ENCODE measurements at places on chromosomes 12 and 14.

DNA sequence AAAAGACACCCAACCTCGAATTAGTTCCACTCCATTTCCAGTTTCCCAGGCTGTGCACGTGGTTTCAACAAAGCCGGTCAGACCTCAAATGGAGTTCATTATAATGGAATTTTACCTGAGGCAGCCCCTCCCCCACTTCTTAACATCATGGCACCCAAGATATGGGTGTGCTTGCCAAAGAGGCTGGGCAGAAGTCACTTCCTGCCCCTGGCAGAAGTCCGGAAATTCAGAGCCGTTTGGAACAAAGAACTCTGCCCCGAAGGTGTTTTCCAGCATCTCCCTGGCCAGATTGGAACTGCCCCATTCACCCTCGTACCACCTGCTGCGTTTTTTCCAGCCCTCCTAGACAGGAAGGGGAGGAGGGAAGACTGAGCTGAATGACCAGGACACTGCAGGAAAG is 8.2 kb downstream of the VDR start:
- DNase-seq, result no peak

- DNase-seq, result no peak
Observed at GRCh38 chr14:90797919-90798318, 18.3 kb downstream of the TTC7B start.

DNA sequence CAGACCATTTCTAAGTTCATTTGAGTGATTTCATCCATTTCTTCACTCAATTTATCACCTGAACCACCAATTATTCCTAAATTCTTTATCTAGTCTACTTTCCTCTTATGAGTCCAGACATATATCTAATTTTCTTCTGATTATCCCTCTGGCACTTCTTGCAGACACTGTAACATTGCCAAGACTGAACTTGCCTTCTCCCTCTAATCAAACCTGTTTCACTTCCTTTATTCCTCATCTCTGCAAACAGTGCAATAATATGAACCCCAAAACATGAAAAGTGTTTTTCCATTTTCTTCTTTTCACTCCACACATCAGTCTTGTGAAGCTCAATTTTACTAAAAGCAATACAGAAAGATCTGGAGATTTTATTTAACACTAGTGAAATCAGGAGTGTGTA is 37.8 kb upstream of the PTPRQ start:
- DNase-seq, result no peak

GRCh38 chr12:105347499-105347898 is 17.0 kb downstream of the C12orf75 start:
- DNase-seq, result no peak

GRCh38 chr12:122158700-122159285 is 15.2 kb downstream of the IL31 start:
- no peak for DNase-seq

DNA sequence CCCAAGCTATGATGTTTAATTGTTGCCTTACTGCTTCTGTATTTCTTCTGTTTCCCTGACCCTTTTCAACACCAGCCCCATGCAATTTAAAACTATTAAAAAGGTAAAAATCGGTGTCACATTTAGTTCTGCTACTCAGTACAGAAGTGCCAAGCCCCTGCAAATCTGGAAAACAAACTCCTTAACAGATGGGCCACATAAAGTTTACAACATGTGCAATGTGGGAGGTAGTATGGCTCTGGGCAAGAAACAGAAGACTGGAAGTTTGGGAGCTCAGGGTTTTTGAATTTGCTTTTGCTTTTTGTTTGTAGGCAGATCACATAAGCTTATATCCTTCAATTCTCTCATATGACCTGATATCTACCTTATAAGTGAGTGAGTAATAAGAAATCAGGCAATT is 404.0 kb upstream of the ATP2B1 start:
- DNase-seq, result no peak

DNA sequence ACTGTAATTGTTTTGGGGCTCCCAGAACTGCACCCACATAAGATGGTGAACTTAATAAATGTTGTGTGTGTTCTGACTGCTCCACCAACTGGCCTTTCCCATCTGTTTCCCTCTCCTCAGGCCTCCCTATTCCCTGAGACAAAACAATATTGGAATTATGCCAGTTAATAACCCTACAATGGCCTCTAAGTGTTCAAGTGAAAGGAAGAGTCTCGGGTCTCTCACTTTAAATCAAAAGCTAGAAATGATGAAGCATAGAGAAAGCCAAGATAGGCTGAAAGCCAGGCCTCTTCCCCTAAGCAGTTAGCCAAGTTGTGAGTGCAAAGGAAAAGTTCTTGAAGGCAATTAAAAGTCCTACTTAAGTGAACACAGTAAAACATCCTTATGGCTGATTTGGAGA is 13.4 kb downstream of the ACOT6 start:
- no peak for DNase-seq

DNA sequence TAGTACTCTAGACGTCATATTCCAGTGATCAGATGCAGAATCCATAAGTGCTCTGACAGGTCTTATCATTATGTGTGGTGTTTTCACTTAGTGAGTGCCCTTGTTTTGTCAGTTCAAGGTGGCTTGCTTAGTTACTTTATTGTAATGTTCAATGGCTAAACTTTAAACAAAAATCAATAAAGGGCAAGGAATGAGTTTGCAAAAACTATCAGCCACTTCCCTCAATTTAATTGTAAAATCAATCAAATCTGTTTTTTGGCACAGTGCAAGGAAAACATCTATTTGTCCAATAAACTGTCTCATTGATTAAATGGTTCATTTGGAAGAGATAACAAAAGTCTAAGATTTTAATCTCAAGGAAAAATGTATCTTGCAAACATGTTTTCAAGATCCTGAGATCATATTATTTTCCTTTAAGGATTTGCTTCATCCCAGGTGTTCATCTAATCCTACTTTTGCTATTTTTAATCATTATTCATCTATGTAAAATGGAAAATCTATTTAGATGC is 59.6 kb upstream of the EEA1 start:
- no peak for DNase-seq

DNA sequence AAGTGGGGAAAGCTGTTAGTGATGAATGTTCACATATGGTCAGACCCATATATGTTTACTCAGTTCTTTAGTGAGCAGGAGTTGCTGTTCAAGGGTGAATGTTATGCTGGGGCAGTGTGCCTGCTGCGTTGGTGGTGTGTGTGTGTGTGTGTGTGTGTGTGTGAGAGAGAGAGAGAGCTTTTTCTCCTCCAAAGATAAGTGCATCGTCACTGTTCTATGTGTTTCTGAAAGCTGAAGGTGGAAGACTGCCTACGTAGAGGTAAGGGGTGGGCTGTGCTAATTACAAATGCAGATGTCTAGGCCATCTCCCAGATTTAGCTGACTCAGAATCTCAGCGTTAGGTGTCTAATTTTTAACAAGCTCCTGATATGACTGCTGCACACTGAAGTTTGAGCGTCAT is 10.5 kb downstream of the GABARAPL1 start:
- DNase-seq, result no peak

DNA sequence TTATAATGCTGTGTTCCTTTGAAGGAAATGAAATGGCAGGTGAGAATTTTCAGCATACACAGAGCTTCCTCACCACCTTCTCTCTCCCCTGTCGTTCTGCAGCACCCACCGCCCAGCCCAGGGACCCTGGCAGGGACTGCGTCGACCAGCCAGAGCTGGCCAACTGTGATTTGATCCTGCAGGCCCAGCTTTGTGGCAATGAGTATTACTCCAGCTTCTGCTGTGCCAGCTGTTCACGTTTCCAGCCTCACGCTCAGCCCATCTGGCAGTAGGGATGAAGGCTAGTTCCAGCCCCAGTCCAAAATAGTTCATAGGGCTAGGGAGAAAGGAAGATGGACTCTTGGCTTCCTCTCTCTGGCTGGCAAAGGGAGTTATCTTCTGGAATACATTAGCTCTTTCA is 35.1 kb downstream of the PAPLN start:
- no peak for DNase-seq

- DNase-seq, result no peak
Observed at GRCh38 chr12:51784688-51785087, 63.8 kb downstream of the FIGNL2 start.

- DNase-seq, result no peak
Observed at GRCh38 chr14:99609245-99610170, 5.5 kb upstream of the CCDC85C start.

GRCh38 chr12:96077081-96077480 is 41.7 kb upstream of the LTA4H start:
- no peak for DNase-seq

GRCh38 chr12:118050972-118051910 is 9.7 kb downstream of the WSB2 start:
- no peak for DNase-seq

- no peak for DNase-seq
Observed at GRCh38 chr12:96919510-96920210, 12.6 kb downstream of the NEDD1 start.

DNA sequence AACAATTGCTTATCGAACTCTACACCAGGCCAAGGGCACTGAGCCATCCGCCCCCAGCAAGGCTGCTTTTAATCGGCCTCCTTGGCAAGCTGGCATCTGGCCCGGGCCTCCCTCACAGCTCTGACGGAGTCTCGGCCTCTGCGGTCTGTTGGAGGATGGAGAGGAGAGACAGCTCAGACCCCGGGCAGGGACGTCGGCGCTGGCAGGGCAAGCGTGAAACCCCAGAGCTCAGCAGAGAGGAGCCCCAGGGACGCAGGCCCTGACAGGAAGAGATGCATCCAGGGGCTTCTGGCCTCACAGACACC is 17.5 kb downstream of the CAMKK2 start:
- DNase-seq, result no peak

DNA sequence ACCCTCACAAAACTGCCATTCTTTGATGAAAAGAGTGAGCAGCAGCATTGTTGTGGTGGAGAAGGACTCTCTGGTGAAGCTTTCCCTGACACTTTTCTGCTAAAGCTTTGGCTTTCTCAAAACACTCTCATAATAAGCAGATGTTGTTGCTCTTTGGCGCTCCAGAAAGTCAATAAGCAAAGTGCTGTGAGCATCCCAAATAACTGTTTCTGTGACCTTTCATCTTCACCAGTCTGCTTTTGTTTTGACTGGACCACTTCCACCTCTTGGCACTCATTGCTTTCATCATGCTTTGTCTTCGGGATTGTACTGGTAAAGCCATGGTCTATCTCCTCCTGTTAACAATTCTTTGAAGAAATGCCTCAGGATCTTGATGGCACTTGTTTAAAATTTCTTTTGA is 424.7 kb upstream of the TMPO start:
- DNase-seq, result no peak

GRCh38 chr12:69658203-69658602 is 40.9 kb downstream of the BEST3 start:
- no peak for DNase-seq

- no peak for DNase-seq
Observed at GRCh38 chr12:104682790-104683279, 226.1 kb downstream of the CHST11 start.

GRCh38 chr12:11408096-11408495 is 12.7 kb upstream of the PRB2 start:
- DNase-seq, result no peak

DNA sequence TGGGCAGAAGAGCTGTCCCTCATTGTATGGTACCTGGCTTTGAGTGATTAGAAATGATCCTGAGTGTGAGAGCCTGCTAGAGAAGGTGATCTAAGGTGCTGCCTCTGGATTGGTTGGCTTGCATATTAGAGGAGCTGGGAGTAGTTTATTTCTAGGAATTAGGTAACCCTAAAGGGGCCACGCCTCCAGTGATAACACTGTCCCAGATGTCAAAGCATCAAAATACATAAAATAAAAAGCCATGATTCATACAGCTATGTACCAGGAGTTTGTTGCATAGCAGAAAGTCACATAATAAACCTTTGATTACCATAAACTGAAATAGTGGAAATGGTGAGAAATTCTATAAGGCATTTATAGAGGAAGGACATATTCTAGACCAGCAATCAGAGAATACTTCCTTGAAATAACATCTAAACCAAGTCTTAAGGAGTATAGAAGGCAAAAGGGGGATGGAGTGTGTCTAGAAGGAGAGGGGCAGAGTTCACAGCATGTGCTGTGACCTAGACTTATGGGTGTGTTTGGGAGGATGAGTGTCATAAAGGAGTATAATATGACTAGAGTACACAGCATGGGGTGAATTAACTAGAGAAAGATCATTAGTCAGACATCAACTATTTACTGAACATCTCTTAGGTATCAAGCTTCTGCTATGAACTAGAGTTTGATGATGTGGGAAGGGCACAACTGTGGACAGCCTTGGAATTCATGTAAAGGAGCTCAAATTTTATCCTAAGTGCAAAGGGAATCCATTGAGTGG is 686.4 kb downstream of the GALC start:
- no peak for DNase-seq

GRCh38 chr12:53120685-53121525 is 17.6 kb downstream of the SOAT2 start:
- DNase-seq, result no peak

DNA sequence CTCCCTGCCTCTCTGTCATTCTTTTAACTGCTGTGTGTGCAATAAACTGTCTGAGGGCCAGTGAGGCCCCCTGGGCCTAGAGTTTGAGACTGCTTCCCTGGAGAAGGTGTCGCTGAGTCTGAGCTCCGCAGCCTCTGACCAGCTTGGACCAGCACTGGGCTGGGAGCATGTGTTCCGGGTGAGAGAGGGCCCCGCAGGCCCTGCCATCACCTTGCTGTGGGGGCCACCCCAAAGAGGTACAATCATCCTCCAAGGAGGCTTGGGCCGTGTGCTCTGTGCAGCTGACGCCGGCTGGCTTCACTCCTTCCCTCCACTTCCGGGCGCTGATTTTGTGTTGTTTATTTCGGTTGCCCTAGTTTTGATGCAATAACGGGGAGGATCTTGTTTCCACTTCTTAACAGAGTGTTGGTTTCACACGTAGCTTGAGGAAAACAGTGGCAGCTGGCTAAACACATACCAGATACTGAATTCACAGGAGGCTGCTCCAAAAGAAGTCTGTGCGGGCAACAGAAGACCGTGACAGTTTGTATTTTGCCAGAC is 121.6 kb downstream of the TMEM132C start:
- DNase-seq, result no peak

- DNase-seq, result no peak
Observed at GRCh38 chr12:97637770-97638169, 175.2 kb downstream of the RMST start.

- DNase-seq, result no peak
Observed at GRCh38 chr14:22407033-22407432, 182.0 kb downstream of the DAD1 start.

- no peak for DNase-seq
Observed at GRCh38 chr12:6954316-6955107, 3.4 kb downstream of the PTPN6 start.

DNA sequence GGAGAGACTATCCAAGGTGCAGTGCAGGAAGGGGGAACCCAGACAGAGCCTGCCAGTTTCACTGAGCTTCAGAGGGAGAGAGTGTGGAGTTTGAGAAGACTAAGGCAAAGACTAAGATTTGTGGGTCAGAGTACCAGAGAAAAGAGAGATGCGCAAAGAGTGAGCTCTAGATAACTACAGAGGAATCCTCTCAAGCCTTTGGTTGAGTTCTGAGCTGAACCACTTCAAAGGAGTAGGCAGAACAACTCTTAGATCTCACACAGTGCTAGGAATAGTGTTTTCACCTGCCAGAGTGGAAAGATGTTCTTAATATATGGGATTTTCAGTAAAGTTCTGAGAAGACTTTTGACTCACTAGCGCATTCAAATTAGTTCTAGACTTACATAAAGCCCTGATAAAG is 10.7 kb upstream of the M6PR start:
- DNase-seq, result no peak

- DNase-seq, result no peak
Observed at GRCh38 chr14:75134644-75135043, 7.8 kb upstream of the NEK9 start.

All from nucleus accumbens (tissue), 56 donors.